Stimulated activated CD4-positive, alpha-beta T cell treated with anti-CD3 and anti-CD28 coated beads, Interleukin-4, amount 100 ng/mL, for 4 hours (primary cell): ENCODE measurements at places on chromosomes 2 and 18.
A peak's percentile ranks its signal among the peaks of the same experiment; 100 is the strongest.

- no peak for DNase-seq
These were observed 141.3 kb upstream of the AGAP1 start for GRCh38 chr2:235352541-235352940.

DNA sequence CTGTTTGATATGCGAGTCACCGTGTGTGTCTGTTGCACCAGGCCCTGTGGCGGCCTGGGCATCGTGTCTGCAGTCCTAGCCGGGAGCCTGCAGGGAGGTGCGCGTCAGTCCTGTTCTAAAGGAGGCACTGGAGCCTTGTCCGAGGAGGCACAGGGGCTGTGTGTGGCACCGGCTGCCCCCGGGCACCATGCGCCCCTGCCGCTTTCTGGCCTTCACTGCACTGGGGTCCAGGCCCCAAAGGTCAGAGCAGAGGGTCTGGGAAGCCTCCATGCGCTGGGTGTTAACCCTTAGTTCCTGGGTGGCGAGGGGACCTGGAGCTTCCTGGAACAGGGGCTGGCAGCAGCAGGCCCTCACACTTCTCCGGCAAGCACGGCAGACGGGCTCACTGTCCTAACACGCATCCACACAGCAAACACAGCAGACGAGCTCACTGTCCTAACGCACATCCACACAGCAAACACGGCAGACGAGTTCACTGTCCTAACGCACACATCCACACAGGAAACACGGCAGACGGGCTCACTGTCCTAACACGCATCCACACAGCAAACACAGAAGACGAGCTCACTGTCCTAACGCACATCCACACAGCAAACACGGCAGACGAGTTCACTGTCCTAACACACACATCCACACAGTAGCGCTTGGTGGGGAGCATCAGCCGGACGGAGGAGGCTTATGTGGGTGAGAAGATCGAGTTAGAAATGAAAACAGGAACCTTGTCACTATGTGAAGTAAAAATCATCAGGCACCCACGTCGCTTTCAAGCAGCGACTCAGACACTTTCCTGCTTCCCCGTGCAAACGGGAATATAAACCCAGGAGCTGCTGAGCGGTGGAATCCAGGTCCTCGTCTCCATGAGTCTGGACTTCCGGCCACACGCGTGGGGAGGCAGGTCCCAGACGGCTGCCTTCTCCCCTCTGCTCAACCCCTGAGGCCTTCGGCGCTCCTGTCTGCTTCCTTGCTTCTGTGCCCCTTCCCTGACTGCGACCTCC lies 65.3 kb downstream of the TPO start:
- no peak for DNase-seq

DNA sequence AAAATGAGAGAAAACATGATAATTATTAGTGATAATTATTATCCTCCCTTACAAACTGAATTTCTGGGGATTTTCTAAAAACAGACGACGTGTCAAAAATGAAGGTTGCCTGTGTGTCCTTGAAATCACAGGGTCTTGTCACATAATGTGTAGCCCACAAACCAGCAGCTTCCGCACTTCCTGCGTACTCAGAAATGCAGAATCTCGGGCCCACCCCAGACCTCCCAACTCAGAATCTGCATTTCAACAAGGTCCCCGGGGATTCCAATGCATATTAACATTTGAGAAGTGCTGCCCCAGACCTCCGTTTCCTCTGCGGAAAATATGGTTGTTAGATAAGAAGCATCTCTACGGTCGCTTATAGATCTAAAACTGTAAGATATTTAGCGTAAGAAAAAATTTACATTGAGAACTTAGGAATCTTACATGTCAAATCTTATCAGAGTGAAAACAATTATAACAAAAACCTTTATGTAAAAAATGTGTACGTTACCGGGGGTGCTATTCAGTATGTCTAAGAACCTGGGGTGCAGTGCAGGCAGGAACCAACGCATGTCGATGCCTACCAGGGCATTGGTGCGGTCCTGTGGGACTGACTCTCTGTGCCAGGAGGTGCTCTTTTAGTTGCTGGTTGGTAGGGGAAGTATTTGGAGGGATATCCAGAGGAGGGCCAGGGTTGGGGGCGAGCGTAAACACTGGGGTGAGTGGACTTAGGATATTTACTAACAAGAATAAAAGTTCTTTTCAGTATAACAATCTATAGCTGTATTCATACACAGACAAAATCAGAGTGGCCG lies 15.2 kb downstream of the CDKL4 start:
- no peak for DNase-seq

GRCh38 chr2:242075696-242076095 lies 206.2 kb downstream of the RTP5 start:
- DNase-seq: no peak

DNA sequence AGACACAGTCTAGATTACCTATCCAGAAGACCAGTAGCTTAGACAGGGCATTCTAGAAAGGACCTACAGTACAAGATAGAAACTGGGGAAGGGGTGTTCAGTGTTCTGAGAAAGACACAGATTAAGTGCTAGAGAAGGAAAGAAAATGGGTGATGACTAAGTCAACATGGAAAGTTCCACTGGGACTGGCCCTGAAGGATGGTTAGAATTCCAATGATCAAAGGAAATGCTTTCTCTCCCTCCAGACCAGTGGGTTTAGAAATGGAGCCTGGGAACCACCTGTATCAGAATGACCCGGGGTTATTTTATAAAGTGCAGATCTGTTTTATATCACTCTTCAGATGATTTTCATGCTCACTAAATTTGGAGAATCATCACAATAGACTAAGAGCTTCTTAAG lies 5.8 kb upstream of the COLEC12 start:
- DNase-seq: no peak

DNA sequence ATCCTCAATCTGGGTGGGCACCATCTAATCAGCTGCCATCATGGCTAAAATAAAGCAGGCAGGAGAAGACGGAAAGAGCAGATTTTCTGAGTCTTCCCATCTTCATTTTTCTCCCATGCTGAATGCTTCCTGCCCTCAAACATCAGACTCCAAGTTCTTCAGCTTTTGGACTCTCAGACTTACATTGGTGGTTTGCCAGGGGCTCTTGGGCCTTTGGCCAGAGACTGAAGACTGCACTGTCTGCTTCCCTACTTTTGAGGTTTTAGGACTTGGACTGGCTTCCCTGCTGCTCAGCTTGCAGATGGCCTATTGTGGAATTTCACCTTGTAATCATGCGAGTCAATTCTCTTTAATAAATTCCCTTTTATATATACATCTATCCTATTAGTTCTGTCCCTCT lies 36.6 kb downstream of the DIPK1C start:
- DNase-seq: no peak

DNA sequence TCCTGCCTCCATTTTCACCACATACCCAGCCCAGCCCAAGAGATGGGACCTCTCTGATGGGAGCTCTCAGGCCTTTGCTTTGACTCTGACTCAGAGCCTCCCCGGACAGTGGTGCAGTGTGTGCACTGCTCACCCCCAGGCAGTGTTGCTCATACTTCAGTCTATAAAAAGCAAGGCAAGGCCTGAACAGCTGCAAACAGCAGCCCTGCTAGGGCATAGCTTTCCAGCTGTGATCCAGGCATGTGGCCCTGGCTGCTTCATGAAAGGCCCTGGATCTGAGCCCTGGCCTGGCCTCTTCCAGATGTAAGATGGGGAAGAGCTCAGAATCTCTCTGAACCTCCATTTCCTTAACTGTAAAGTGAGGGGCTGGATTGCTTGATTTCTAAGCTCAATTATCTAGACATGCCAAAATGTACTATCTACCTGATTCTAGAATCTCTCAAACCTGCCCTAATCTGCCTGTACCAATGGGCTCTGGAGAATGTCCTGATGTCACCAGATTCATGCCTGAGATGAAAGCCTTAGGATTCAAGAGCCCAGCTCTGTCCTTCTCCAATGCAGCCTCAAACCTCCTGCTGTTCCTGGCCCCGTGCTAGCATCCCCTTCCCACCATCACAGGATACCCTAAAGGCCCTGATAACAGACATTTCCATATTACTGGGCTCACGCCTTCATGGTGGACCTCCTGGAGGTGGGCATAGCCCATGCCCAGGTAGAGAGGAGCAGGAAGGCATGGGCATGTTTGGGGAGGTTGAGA lies 206.9 kb downstream of the ARL4C start:
- peak; percentile 55 for DNase-seq

DNA sequence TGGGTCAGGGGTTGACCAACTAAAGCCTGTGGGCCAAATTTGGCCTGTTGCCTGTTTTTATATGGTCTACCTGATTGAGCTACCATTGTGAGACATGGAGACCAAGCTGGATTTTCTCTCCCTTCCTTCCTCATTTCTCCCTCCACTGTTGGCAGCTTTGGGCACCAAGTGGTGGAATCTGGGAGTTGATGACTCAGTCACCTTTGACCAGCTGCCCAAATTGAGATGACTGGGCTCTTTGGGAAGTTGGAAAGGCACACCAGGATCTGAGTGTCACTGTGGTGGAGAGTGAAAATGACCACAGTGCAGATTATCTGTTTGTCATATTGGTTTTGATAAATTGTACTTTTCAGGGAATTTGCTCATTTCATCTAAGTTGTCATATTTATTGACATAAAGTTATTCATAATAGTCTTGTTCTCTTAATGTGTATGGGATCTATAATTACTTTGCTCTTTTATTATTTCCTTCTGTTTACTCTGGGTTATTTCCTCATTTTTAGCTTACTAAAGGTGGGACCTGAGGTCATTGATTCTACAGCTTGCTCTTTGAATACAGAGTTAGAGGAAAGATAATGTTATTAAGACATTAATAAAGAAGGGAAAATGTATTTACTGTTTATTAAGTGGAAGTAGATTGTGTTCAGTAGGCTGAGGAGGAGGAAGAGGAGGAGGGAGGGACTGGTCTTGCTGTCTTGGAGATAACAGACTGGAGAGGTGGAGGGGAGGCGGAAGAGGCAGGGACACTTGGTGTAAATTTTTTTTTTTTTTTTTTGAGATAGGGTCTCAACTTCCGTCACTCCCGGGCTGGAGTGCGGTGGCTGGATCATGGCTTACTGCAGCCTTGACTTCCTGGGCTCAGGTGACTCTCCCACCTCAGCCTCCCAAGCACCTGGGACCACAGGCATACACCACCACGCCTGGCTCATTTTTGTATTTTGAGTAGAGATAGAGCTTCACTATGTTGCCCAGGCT lies 31.8 kb downstream of the AGFG1 start:
- no peak for DNase-seq

DNA sequence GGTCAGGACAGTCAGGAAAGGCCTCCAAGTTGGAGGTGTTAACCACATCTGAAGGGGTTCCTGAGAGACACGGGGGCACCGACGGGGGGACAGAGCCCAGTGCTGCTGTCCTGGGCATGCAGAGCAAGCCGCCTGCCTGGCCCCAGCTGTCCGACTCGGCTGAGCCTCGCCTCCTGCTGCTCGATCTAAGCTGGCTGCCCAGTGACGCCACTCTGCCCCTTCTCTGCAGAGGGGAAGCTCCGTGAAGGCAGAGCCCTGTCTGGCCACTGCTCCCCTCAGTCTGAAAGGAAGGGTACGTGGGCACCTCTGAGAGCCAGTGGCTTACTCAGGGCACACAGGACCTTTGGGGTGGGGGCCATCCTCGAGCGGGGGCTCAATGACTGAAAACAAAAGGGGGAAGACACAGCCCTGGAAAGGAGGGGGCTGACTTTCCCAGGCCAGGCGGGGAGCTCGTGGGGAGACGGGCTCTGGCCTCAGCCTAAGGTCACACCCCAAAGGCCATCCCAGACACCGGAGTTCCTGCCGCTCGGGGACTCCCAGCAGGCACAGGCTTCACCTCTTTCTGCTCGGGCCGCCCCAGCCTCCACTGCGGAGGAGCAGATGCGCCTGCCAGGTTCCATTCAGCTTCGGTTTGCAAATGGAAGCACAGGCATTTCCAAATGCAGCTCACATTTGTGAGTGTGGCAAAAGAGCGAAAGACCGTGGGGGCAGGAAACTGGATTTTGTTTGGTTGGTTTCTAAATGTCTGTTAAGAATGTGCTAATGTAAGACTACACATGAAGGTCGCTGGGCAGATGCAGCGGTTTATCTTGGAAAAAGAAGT lies 136.9 kb downstream of the HDAC4 start:
- DNase-seq: no peak

DNA sequence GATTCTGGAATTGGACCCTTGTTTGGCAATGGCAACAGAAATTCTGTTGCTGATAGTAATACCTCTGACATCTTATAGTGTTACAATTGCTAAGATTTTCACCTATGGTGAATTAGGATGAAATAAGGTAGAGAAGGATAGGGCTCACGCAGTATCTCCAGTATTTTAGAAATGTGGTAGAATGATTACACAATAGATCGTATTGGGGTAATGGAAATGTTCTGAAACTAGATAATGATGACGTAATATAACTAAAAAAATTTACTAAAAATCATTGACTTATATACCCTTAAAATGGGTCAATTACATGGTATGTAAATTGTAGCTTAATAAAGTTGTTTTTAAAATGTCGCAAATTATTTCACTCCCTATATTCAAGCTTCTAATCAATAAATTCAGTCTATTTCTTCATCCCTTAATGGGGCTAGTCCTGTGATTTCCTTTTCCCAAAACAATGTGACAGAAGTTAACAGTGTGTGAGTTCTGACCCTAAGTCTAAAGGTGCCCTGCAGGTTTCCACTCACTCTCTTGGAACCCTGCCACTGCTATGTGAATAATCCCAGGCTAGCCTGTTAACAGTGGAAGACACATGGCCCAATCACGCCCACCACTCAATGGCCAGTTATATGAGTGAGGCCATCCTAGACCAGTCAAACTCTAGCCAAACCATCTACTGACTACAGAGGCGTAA lies 31.2 kb downstream of the USP37 start:
- no peak for DNase-seq
